ENCODE measurements at places on chromosomes 2 and 18.

DNA sequence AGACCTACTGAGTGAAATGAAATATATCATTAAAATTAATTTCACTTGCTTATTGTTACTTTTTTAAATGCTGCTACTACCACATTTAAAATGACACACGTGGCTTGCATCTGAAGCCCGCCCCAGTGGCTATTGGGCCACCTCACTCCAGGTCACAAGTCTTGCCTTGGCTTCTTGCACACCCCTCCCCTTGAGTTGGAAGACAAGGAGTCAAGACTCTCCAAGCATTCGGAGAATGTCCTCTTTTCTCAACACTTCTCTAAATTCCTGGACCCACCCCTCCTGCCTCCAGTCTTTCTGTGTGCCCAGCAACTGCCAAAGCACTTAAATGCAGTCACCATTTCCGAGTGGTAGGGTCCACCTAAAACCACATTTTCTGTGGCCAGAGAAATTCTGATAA, 73.4 kb downstream of the ZBTB7C start:
- no peak for DNase-seq

- DNase-seq = no peak
Observed at GRCh38 chr18:58977801-58978200, 113.1 kb downstream of the ZNF532 start.

DNA sequence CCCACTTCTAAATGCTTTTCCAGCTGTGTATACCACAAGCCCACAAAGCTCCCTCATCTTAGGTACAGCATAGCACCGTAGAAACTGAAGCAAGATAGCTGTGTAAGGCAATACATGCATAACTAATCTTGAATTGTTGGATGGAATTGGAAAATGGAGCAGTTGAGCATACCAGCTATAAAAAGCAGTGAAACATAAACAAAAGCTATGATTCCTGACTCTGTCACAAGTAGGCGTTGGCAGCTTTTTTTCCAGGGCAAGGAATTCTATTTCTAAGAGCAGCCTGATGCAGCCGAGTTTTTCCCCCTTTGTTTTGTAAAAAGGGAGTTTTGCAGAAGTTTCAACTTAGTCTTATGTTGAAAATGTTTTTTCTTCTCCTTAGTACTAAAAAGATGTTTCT, 32.4 kb downstream of the MOGAT1 start:
- DNase-seq = no peak

GRCh38 chr2:99278793-99279291, 22.2 kb downstream of the LYG1 start:
- peak; percentile 98 for DNase-seq

DNA sequence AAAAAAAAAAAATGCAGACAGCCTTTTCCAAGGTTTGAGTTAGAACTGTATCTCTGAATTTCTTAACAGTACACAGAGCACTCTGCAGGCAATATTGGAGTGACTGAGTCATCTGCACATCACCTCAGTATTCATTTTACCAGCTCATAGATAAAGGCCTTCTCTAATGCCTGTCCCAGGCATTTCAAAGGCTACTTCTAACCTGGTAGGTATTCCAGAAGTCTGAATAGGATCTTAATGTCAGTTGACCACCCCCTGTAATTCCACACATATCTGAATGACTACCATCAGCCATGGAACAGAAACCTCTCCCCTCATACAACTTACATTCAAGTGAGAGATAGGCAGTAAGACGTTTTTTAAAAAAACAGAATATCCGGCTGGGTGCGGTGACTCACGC, 9.0 kb downstream of the METTL21A start:
- DNase-seq = peak; percentile 15

DNA sequence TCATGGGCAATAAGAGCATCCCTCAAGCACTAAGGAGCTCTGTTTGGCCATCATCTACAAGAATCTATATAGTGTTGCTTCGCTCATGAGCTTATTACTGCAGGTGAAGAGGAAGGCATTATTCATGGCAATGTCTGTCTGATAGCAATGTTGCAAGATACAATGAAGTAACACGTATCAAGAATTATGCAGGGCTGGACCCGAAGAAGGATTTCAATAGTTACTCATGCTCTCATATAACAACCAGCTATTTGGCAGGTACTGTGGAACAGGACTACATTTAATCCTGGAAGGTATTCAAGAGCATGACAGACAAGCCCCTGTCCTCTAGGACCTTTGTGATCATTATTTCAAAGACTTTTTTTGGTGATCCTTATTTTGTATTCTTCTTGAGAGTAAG, 109.6 kb downstream of the LAMA3 start:
- no peak for DNase-seq

- no peak for DNase-seq
Observed at GRCh38 chr2:137107904-137108303, 342.6 kb downstream of the THSD7B start.

- DNase-seq = no peak
Observed at GRCh38 chr2:105090091-105090490, 52.2 kb downstream of the MRPS9 start.

GRCh38 chr2:55862246-55862645, 61.3 kb downstream of the EFEMP1 start:
- DNase-seq = peak; percentile 97

DNA sequence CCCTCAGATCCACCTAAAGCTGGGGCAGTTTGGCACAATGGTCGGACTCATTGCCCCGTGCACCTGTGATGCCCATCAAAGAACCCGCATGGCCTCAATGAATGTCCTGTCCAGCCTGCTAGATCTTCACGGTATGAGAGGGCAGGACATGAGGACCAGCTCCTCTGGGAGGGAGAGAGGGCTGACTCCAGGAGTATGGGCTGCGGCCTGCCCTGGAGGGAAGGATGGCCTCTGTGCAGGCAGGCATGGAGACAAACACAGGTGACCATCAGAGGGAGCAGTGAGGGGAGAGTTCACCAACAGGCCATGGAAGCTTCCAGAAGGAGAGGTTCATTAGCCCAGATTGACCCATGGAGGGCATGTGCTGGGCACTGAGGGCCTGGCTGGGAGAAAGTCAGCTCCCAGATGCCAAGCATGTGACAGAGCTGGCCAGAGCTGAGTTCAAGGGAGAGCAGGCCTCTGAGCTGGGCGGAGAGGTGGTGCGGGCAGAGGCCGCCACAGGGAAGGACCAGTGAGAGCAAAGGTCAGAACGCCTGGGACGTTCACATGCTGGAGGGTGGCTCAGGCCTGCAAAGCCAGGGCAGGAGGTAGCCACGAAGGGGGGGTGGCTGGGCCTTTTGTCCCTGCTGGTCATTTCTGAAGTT, 36.2 kb downstream of the HJURP start:
- DNase-seq = no peak

DNA sequence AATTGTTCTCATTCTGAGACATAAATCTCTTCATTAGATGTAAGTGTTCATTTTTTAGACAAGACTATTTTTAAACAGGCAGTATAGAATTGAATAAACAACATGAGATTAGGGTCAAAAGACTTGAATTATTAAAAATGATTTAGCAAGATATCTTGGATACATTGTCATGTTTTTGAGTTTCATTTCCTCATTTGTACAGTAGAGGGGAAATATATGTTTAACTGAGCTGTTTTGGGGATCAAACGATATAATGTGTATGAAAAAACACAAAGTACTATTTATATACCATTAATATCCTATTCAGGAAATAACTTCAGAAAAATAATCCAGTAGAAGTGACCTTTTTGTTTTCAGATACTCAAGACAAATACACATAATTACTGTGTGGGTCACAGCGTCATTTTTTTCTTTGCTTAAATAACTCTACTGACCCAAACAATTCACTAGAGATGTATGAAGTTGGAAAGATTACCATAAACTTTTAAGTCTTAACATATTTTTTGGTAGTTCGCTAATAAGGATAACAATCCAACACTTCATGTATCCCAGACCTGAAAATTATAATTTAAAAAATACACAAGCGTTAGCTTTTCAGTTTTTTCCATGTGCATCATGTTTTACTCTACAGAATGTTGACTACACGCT, 896 bp upstream of the ASXL3 start:
- DNase-seq = no peak

DNA sequence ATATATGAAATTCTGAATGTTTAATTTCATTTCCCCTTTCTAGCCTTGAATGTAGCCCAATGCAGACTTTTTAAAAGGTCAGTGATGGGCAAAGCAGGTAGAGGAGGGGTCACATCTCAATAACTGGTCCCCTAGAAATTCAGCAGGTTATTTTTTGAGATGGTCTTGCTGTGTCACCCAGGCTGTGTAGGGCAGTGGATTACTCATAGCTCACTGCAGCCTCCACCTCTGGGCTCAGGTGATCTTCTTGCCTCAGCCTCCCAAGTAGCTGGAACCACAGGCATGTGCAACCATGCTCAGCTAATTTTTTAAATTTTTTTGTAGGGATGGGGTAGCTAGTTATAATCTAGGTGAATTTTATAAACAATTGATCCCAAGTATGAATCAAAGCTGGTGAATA, 8.8 kb downstream of the IAH1 start:
- no peak for DNase-seq

DNA sequence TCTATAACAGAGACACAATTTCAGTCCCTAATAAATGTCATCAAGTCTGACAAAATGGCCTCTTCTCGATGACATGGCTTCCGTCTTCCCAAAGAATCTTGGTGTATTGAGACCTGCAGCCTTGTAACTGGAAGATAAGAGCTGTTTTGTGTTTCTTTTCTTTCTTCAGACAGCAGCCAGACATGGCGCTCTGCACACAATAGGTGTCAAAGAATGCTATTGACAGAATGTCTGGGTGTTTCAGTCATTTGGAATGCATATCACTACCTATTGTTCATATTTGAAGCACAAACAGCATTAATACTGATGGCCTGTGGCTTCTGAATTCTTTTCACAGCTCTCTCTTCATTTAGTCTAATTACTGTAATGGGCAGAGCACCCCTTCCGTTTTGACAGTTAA, 344.8 kb downstream of the RPRM start:
- DNase-seq = no peak

GRCh38 chr2:71609441-71609840, 156.1 kb downstream of the DYSF start:
- DNase-seq = no peak

DNA sequence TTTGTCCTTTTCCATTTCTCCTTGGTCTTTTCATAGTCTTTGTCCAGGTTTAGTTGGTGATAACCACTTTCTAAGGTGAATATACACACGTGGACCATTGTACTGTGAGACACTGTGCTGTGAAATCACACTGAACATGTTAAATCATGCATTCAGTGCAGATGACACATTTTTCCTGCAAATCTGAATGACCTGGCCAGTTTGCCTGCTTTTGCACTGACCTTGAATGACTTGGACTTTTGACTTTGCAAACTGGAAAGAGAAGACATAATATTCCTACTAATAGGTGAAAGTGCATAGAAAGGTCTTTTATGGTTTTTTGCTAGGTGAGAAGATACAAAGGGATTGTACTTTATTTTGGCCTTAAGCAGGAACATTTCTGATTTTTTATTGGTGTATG, 21.7 kb upstream of the PHLPP1 start:
- DNase-seq = no peak

DNA sequence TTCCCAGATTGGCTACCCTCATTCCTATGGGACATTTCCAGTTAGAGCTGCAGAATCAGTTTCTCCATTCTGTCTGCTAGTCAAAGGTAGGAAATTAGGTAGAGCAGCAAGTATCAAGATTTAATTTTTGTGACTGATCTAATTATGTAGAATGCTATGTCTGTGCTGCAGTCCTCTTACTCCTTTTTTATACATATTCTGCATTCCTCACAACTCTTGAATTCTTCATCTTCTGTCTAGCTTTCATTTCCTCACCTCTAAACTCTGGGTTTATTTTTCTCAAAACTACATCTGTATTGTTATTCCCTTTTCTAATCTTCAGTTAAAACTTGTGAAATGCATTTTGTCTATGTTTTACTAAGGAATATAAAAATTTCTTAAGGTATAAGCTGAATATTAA, 8.6 kb downstream of the SGO2 start:
- DNase-seq = no peak

DNA sequence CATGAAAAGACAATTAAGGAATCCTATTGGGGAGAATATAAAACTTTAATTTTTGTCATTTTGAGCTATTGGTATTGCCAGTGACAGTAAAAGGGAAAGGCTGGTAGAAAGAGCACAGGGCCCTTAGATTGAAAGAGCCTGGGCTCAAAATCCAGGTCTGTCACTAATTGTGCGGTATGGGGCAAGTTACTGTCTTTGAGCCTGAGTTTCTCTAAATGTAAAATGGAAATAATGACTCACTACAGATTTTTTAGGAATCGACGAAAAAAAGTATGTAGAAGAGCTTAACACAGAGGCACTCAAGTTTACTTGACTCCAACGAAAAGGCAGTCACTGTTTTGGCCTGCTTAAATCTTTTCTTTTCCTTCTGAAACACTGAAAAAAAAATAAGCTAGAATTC, 7.0 kb downstream of the NDUFV2 start:
- DNase-seq = peak; percentile 61

- DNase-seq = peak; percentile 51
Observed at GRCh38 chr2:206442833-206443734, at the start of gene ADAM23. TSS of gene ADAM23 (plus strand) at chr2:206443532. CDS start at chr2:206443867, 335 bp downstream.

DNA sequence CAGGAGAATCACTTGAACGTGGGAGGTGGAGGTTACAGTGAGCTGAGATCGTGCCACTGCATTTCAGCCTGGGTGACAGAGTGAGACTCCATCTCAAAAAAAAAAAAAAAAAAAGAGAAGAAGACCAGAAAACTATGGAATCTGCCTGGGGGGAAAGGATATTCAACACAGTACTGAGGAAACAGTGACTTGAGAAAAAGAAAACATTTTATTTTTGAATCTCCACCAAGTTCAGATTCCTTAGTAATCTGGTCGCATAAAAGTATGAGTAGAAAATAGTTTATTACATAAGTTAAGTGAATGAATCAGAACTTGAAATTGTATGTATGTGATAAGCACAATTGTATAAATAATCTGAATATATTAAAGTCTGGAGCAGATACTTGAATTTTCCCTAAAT, 13.0 kb upstream of the HAT1 start:
- no peak for DNase-seq

GRCh38 chr2:214504599-214505376, 93.9 kb downstream of the VWC2L start:
- DNase-seq = no peak

GRCh38 chr2:216583147-216583546, 50.1 kb upstream of the IGFBP2 start:
- DNase-seq = peak; percentile 92

GRCh38 chr18:1090758-1091157, 186.1 kb downstream of the ADCYAP1 start:
- no peak for DNase-seq

- no peak for DNase-seq
Observed at GRCh38 chr18:79884294-79884962, 67.0 kb downstream of the SLC66A2 start.

DNA sequence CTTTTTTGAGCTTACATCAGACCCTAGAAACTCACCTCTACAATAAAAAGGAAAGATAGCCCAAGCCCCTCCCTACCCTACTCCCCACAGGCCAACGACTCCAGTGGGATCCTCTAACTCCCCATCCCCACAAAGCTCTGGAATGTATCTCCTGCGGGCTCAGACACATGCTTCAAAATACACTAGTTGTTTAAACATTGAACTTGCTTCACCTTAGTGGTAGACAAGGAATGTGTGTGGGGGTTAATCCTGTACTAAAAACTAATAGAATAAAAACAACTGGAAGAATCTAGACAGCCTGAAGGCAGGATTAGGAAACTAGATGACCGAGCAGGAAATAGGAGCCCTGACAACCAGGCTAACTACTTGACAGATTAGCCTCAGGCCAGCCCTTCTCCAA, 211.5 kb downstream of the SUCLG1 start:
- no peak for DNase-seq
